ENCODE measurements at places on chromosomes 1 and 21.

DNA sequence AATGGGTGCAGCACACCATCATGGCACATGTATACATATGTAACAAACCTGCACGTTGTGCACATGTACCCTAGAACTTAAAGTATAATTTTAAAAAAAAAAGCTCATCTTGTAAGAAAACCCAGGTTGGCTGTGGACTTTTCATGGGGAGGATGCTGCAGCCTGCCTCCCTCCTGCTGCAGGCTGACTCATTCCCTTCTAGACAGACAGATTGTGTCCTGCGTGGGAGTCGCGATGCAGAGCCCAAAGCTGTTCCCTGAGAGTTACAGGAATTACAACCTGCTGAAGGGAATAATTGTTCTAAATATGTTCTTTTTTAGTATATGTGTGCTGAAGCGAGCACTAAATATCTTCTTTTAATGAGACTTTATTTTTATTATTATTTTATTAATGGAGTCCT is 93.2 kb downstream of the TBX19 start:
- no peak for DNase-seq

DNA sequence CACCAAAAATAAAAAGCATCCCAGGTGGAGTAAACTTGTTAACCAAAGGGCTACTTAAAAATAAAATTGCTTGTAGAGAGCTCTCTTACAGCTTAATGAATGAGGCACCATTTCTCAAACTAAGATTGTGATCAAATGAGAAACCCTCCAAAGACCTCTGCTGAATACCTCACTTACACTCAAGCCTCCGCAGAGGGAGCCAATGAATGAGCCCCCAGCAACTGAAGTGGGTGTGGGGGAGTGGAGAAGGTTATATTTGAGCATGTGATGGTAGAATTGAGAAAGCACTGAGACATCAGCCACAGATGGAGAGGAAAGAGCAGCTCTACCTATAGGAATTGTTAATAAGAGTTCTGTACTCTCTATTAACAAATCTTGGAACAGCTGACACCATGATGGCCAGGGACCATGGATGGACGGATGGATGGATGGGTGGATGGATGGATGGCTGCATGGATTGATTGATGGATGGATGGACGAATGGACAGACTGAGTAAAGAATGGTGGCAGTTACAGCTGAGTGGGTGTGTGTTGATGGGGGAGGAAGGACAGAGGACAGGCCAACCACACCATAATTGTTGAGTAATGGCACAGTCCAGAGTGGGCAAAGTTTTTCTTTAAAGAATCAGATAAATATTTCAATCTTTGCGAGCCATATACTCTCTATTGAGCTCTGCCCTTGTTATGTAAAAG is 20.3 kb upstream of the TIAM1 start:
- no peak for DNase-seq

- no peak for DNase-seq
These were observed 375.9 kb downstream of the PTBP2 start for GRCh38 chr1:97097404-97097925.

DNA sequence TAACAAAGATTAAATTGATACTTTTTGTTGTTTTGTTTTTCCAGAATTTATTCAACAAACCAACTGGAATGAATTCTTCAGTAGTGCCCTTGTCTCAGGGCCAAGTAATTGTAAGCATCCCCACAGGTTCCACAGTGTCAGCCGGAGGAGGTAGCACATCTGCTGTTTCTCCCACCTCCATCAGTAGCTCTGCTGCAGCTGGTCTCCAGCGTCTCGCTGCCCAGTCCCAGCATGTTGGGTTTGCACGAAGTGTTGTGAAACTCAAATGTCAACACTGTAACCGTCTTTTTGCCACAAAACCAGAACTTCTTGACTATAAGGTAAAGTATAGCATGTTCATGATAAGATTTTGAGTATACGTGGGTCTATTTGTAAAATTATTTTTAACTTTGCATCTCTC is 118.5 kb downstream of the ZMYM4 start:
- DNase-seq, result no peak
